ENCODE measurements at places on chromosomes 2 and 18. TPM values are rescaled to one million over a fixed set of nuclear protein-coding genes. Genes with fewer than 3 reads are reported as not detected.

The AOX1 gene
- total RNA-seq, result 23.6 TPM

The FKBP7 gene
- 109 TPM for total RNA-seq

The CPO gene
- not detected for total RNA-seq

The ANKRD62 gene
- not detected for total RNA-seq

The RAB6C gene
- total RNA-seq, result not detected

The PROM2 gene
- total RNA-seq, result 0.18 TPM
